Cardiac muscle cell (in vitro differentiated cells and primary cell): ENCODE measurements at places on chromosomes 6 and 20.

DNA sequence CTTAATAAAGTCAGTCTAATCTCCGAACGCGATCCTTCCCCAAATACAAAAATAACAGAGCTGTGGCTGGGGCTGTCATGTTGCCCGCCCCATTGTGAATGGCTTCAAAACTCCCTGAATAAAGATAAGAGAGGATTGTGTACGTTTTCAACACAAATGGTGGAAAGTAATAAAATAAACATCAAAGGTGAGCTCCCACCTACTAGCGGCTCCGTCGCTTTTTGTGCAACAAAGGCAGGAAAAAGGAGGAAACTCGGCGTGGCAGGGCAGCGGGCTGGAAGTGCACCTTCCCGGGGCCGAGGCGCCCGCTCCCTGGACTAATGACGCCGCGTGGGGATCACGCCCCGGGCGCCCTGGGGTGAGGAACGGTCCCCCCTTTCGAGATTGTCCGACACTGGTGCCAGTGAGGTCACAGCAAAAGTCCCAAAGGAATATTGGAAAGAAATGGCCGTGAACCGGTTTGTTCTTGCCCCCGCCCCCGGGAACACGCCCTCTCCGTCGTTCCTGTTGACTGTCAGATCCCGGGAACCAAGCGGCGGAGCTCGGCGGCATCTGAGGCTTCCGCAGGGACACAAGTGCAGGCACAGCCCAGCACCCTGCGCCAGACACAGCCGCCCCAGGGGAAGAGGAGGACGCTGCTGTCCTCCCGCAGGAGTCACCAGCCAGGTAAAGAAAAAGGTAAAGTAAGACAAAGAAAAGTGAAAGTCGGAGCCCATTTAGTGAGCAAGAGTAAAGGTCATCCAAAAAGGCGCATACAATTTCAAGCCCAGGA is 1.1 kb upstream of the FOXQ1 start:
- peak; percentile 48 for DNase-seq

DNA sequence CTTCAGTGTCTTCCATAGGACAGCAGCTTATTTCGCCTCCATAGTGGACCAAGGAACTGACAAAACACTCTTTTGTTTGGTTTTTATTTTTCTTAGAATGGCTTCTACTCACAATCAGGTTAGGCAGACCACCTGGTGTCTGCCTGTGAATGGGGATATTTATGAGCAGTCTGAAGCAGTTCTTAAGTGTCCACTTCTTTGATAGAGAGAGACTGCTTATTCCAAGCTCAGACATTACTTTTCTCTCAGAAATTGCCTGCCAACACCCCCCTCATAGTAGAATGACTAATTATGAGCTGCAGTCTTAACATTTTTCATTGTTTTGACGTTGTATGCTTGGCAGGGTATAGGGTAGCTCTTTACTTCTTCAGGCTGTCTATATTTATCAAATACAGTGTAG is 174.7 kb downstream of the ZFAND3 start:
- peak; percentile 56 for DNase-seq

DNA sequence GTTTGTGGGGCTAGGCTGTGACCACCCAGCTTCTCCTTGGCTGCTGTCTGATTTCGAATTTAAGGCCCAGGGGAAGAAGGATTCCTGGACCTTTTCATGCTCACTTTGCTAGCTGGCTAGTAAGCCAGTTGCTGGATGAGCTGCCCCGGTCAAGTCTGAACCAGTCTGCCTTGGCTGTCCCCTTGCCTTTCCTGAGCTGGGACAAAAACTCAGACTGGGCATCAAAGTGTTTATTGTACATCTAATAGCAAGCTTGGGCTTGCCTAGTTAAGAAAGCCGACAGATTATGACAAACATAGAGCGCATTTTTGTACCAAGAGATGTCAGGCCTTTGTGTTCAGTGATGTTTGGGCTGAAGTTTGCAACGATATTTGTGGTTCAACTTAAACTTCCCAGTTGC is 750 bp upstream of the PAK5 start:
- no peak for DNase-seq

DNA sequence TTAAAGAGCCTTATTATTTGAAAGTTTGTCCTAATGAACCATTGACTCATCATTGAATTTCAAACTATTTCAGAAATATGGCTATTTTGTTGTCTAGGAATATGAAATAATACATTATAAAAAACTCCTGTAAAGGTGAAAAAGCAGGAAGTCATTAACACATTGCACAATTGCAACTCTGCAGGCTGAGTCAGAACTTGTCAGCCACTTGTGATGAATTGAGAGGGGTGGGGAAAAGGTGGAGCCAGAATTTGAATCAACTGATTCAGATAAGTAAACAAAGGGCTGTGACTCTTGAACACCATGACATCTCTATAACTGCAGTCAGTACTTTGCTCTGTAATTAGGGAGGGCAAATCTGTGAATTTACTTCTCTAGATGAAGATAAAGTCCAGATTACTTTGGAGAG is 6.0 kb downstream of the C6orf141 start:
- no peak for DNase-seq

DNA sequence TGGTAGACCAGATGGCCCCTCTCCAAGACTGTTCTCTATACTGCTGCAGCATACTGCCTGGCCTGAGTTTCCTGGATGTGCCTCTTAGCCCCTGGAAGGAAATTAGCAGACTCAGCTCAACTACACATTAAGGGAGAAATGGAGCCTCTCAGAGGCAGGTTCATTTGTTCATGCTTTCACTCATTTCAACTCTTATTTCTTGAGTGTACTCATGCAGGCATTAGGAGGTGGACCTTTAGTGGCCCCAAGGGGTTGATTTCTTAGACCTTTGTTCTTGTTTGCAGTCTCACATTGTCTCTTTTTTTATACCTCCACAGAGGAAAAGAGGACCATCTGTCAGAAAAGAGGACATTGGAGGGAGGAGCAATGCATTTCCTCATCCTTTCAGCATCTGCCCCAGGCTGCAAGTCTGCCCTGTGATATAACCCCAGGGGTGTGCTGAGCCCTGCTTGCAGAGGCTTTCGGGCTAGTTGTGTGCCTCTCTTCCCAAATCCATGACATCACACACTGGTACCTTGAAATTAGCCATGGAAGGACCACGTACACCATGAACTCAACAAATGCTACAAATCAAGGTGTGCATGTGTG is 456.2 kb downstream of the CD83 start:
- peak; percentile 5 for DNase-seq

DNA sequence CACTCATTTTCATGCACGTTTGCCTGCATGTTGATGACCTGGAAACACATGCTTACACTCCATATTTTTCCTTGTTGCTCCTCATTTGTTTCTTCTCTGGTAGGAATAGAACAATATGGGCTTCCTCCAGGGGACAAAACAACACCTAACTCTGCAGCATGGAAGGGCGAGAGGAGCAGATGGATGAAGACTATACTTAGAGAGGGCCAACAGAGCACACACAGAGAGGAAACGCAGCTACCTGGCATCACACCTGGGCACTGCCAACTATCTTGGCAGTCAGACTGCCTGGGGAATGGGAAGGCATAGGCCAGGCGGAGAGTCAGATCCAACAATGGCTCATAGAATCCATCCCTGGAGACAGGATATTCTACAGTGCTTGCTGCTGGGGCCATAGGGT is 290.9 kb downstream of the CD83 start:
- no peak for DNase-seq

GRCh38 chr6:77822265-77822664 is 169.4 kb downstream of the MEI4 start:
- DNase-seq: no peak

- DNase-seq: peak; percentile 55
Observed at GRCh38 chr6:79536585-79536953, 661 bp downstream of the LCA5 start.

GRCh38 chr20:36407199-36407733 is 101.1 kb downstream of the DLGAP4 start:
- no peak for DNase-seq

DNA sequence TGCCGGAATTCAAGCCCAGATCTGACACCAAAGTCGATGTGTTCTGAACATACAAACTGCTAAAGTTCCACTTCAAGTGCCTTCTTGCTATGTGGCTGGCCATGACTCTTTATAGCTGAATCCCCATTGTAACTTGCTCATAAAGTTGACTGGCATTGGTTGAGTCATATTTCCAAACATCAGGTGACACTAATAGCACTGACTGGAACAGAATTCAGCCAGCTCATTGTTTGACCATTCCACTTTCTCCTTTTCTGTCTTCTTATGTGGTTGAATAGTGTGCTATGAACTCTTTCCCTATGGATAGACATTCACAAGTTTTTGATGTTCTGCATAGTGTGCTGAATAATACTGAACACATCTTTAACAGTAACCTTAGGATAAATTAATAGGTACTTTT is 266.2 kb upstream of the ZFP64 start:
- DNase-seq: no peak

- DNase-seq: peak; percentile 77
Observed at GRCh38 chr20:62136283-62137091, 6.7 kb downstream of the PSMA7 start.

DNA sequence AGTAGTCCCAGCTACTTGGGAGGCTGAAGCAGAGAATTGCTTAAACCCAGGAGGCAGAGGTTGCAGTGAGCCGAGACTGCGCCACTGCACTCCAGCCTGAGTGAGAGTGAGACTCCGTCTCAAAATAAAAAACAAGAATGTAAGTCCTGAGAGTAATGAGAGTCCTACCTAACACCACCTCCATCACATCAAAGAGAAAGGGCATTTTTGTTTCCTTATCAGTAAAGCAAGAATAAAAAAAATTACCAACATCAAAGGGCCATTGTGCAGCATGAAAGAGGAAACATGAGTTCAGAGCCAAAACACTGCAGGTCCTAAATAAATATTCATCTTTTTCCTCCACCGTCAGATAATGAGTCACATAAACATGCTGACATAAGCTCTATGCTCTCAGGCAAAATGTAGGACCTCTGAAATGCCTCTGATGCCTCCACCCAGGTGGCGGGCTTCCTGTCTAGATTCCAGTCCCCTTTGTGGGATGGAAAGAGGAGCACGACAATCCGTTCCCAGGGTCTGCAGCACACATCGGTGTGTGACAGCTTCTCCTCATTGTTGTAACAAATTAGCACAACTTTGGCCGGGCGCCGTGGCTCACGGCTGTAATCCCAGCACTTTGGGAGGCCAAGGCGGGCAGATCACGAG is 7.2 kb downstream of the ATP9A start:
- DNase-seq: peak; percentile 21

GRCh38 chr6:38483526-38483925 is 156.2 kb downstream of the BTBD9 start:
- DNase-seq: no peak

GRCh38 chr6:147874322-147874721 is 365.8 kb downstream of the SAMD5 start:
- no peak for DNase-seq

DNA sequence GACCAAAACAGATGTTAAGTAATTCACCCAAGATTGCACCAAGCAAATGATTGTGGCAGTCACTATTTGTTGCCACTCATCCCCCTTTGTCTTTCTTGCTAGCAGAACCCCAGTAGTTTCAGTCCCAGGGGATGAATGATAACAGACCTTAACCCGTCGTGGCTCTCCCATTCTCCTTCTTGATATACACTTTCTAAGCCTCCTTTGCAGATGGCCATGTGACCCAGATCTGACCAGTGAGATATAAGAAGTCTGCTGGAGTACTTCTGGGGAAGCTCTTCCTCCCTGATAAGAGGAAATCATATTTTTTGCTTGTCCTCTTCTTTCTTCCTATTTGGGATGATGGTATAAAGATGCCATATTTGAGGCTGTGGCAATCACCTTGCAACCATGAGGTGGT is 9.6 kb upstream of the SH3BGRL2 start:
- no peak for DNase-seq

GRCh38 chr6:80942911-80943310 is 809.6 kb downstream of the TENT5A start:
- DNase-seq: no peak

DNA sequence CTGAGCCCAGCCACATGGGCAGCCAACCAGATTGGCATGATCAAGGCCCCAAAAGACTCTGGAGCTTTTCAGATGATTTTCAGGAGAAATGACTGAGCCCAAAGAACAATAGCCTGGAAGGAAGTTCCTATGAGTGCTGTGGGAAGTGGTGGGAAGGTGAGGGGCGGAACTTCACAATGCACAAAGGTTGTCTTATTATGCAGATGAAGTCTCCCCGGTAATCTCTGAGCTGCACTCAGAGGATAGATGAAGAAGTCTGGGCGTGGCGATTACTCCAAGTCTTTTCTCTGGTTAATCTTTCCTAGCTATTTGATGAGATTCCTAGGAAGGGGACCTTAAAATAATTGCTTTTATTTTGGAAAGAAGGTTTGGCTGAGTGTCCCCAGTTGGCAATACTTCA is 36.9 kb downstream of the LBP start:
- DNase-seq: no peak

GRCh38 chr20:21918398-21918797 is 212.9 kb downstream of the PAX1 start:
- DNase-seq: no peak

GRCh38 chr6:69422475-69422874 is 374.3 kb downstream of the LMBRD1 start:
- DNase-seq: no peak

DNA sequence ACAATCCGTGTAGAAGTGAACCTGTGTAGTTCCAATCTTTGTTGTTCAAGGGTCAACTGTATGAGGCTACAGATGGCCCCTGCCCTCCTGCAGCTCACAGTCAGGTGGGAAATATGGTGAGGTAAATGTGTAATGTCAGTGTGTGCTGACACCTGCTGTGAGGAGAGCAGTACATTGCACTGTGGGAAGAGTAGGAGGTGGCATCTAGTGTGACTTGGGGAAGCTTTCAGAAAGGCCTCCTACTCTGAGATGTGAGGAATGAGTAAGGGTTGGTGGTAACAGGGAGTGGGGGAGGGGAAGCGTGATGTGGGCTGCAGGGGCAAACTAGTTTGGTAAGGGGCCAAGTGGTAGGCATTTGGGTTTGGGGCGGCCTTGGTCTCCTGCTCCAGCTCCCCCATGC is 188.8 kb downstream of the FARS2 start:
- DNase-seq: no peak

- DNase-seq: no peak
Observed at GRCh38 chr6:169323221-169323620, 69.6 kb upstream of the THBS2 start.

DNA sequence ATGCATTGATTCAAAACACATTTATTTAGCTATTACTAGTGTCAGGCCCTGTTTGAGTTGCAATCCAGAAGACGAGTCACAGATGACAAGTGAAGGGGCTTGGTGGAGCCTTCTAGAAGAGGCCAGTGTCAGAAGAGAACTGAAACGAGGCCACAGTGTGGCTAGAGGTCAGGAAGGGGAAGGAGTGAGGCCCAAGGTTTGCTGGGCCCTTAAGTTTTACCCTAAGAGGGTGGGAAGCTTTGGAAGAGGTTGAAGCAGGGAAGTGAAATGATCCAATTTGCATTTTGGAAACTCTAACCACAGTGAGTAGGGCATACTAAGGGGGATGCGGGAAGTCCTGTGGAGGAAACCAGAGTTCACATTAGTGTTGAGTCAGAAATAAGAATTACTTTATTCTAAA is 25.0 kb downstream of the TTK start:
- DNase-seq: no peak

GRCh38 chr6:150759483-150759882 is 106.0 kb upstream of the MTHFD1L start:
- no peak for DNase-seq
